Foreskin keratinocyte (primary cell): ENCODE measurements at places on chromosomes 6 and 20.

GRCh38 chr6:159357211-159357915 lies 188.2 kb downstream of the FNDC1 start:
- no peak for DNase-seq

- peak; percentile 68 for DNase-seq
These were observed 72.4 kb downstream of the ATG5 start for GRCh38 chr6:106253172-106253571.

GRCh38 chr6:38673397-38674165 lies 29.4 kb downstream of the GLO1 start:
- DNase-seq, result no peak

GRCh38 chr6:1244941-1245340 lies 67.0 kb upstream of the FOXQ1 start:
- no peak for DNase-seq

- DNase-seq, result no peak
These were observed 28.2 kb upstream of the TCFL5 start for GRCh38 chr20:62889871-62890270.

DNA sequence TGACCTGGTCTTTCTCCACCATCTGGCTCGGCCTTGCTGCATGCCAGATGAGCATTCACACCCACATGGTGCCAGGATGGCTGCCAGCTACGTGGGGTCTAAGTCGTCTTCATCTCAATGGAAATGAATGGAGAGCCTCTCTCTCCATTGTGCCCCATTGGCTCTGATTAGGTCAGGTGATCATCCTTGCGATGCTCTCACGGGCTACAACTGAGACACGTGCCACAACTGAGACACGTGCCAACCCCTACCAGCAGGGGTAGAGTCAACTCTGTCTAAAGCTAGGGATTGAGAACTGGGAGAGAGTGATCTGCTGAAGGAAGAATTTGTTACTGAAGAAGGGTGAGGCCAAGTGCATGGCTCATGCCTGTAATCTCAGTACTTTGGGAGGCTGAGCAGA lies 67.3 kb upstream of the RALY start:
- no peak for DNase-seq

- DNase-seq, result no peak
These were observed 31.5 kb downstream of the NINL start for GRCh38 chr20:25553819-25554296.

- DNase-seq, result peak; percentile 22
These were observed 1.6 kb upstream of the PRL start for GRCh38 chr6:22298475-22298890.

GRCh38 chr6:33609528-33609927 lies 11.6 kb upstream of the ITPR3 start:
- no peak for DNase-seq

DNA sequence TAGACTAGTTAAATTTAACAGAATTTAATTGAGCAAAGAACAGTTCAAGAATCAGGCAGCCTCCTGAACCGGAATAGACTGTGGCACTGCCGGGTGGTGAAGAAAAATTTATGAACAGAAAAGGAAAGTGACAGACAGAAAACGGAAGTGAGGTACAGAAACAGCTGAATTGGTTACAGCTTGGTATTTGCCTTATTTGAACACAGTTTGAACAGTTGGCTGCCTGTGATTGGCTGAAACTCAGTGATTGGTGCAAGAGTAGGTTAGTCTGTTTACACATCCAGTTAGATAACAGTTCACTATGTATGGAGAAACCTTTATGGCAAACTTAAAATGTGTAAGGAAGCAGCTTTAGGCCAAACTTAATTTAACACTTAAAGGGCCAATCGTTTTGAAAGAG lies 116.0 kb upstream of the CITED2 start:
- DNase-seq, result no peak

DNA sequence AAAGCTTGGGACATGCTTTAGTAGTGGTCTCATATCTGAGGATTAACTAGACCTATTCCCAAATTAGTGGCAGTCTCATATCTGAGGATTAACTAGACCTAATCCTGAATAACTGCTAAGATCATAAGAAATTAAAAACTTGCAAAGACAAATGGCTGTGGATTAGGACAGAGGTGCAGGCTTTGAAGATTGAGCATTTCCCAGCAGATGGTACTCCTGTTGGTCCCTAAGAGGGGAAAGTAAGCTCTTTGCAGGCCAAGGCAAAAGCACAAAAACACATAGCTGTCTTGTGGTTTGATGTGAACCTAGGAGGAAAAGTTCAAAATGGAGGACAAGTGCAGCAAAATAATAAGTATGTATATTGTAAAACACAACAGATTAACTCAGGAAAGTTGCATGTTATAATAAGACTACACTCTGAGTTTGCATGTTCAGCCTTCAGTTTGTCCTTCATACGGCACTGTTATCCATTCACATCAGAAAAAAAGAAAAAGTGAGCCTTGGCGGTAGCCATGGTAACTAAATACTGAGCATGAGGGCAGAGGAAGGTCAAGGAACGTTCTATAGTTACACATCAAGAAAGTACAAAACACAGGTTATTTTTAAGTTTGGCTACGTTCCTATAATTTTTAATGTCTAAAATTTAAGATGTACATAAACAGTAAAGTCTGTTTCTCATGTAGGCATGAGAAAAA lies 62.8 kb downstream of the FILIP1 start:
- no peak for DNase-seq

- DNase-seq, result no peak
These were observed 473.9 kb downstream of the PKHD1 start for GRCh38 chr6:51613558-51613957.

DNA sequence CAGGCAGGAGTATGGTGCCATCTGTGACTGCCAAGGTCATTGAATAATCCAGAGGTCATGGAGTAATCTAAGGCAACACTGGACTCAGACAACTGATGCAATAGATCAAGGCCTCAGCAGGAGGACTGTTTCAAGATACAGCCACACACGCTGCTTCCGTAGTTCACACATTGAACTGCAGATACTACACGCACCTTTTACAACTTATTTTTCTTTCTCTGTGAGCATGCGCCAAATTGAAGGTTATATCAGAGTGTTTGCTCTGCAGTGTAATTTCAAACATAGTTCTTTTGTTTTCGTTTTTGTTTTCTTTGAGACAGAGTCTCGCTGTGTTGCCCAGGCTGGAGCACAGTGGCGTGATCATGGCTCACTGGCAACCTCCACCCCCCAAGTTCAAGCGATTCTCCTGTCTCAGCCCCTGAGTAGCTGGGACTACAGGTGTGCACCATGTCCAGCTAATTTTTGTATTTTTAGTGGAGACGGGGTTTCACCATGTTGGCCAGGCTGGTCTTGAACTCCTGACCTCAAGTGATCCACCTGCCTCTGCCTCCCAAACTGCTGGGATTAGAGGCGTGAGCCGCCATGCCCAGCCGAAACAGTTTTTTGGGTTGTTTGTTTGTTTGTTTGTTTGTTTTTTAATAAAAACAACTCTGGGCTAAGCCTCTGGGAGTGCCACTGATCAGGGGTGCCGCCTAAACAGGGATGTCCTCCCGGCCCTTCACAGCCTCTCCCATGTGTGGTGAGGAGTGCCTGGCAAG lies 96.6 kb upstream of the NAA20 start:
- no peak for DNase-seq

DNA sequence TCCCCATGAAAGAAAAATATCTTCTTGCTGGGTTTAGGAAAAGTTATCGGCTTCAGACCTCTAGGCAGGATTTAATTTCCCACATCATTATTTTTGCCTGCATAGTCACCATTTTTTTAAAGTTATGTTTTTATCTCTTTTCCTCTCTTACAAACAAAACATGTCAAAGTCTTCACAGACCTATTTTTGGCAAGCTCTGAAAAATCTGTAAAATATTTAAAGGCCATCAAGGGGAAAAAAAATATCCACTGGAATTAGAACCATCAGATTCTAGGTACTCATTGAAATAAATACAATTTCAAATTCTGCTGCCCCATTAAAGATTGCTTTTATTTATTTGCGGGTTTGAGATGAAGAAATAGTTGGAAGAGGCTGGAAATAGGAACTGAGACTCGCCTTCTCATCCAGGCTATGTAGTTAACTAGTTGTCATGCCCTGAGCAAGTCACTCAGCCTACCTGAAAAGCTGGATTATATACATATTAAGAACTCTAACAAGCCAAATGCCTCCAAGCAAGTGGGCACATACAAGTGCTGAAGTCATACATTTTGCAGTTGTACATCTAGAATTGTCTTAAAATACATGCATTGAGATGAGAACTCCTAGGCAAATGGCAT lies 101.7 kb upstream of the SASH1 start:
- DNase-seq, result no peak

- DNase-seq, result peak; percentile 90
These were observed 16.8 kb downstream of the TMEM244 start for GRCh38 chr6:129844118-129844891.

- DNase-seq, result no peak
These were observed 18.4 kb downstream of the CD83 start for GRCh38 chr6:14135893-14136539.

DNA sequence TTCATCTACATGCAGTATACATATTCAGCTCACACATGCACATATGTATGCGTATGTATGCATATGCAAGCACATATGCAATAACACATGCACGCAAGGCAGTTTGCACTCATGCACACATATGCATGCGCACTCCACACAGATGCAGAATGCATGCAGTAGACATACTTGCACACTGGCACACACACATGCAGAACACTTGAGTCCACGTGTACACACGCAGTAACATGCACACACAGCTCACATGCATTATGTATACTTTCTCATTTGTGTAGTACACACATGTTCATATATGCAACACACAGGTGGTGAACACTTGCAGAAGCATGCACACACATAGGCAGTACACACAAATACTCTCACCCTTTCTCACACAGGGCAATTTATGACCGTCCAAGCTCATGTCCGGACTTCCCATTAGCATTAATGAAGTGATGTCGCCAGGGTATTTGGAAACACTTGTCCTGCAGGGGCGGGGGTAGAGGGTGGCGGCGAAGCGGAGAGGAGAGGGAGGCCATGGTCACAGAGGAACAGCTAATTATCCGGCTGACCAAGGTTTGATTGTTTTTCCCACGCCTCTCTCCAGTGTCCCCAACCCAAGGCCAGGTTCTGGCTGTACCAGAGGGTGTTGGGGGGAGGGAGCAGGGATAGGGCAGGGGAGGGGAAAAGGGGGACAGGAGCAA lies 91.3 kb downstream of the VEGFA start:
- DNase-seq, result no peak
